ENCODE measurements at places on chromosomes 11 and 22.

GRCh38 chr22:29208502-29208862 lies 2.8 kb downstream of the EMID1 start:
- no peak for DNase-seq

- DNase-seq: no peak
Observed at GRCh38 chr22:46681010-46681409, 57.0 kb downstream of the CERK start.

DNA sequence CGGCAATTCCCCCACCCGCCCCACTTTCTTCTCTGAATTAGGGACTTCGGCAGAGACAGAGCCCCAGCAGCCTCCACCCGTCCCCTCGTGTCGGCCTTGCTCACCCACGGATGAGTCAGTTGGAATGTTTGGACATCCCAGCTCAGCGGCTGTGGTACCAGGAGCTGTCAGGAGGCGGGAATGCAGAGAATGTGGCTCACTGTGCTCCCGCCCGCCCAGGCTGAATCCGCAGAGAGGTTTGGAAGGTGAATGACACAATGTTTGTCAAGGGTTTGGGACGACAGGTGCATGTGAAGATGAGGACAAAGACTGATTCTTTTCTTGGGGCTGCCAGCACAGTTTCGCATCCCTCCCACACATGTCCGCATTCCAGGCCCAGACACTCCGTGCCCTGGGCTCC lies 39.6 kb downstream of the LIF start:
- peak; percentile 95 for DNase-seq

DNA sequence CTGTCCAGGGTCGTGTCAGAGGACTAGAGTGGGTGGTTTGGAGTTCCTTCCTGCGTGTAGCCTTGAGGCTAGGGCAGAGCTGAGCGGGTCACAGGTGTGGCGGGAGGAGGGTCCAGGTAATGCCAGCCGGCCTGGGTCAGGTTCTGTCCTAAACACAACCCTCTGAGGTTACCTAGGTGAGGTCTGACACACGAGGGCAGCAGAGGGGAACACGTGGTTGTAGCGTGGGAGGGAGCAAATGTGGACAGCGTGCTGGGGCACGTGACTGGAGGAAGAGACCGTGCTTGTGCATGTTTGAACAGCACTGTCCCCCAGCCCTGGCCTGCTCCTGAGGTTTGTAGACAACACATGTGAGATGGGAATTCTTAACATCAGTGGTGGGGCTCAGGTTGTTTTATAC lies 13.1 kb downstream of the MOV10L1 start:
- no peak for DNase-seq

DNA sequence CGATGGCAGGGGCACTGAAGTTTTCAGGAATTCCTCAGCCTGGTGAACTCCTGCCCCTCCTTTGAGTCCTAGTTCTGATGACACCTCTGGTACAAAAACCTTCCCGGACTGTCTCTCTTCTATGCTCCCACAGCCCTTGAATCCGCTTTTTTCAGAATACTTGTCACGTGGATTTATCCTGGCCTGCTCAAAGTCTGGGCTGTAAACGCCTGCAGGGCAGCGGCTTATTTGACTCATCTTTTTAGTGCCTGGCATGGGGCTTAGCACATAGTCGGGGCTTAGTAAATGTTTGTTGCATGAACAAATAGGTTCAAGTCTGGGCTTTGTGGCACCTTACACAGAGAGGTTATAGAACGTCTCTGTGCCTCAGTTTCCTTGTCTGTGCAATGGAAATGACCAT lies 13.4 kb upstream of the KCNJ11 start:
- DNase-seq: no peak

- no peak for DNase-seq
Observed at GRCh38 chr11:15139096-15139770, 24.5 kb downstream of the INSC start.

GRCh38 chr22:17199003-17199731 lies 20.1 kb downstream of the ADA2 start:
- peak; percentile 42 for DNase-seq

- no peak for DNase-seq
Observed at GRCh38 chr11:14248580-14248981, 110.4 kb downstream of the RRAS2 start.

DNA sequence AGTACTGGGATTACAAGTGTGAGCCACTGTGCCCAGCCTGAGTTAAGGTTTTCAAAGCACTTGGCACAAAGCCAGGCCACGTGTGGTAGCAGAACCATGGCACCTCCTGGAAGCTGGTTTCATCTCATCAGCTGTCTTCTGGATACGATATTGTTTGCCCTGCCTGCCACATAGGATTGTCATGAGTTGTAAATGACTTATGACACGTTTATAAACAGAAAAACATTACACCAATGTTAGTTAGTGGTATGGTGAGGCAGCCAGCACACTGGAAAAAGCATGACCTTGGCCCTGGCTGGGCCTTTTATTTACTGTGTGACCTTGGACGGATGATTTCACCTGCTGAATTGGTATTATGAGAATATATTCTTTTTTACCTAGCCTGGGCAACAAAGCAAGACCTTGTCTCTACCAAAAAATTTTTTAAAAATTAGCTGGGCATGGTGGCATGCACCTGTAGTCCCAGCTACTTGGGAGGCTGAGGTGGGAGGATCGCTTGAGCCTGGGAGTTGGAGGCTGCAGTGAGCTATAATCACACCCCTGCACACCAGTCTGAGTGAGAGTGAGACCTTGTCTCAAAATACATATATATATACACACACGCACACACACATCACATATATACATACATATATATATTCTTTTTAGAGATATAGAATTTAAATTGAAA lies 24.0 kb upstream of the MYH9 start:
- DNase-seq: peak; percentile 31

DNA sequence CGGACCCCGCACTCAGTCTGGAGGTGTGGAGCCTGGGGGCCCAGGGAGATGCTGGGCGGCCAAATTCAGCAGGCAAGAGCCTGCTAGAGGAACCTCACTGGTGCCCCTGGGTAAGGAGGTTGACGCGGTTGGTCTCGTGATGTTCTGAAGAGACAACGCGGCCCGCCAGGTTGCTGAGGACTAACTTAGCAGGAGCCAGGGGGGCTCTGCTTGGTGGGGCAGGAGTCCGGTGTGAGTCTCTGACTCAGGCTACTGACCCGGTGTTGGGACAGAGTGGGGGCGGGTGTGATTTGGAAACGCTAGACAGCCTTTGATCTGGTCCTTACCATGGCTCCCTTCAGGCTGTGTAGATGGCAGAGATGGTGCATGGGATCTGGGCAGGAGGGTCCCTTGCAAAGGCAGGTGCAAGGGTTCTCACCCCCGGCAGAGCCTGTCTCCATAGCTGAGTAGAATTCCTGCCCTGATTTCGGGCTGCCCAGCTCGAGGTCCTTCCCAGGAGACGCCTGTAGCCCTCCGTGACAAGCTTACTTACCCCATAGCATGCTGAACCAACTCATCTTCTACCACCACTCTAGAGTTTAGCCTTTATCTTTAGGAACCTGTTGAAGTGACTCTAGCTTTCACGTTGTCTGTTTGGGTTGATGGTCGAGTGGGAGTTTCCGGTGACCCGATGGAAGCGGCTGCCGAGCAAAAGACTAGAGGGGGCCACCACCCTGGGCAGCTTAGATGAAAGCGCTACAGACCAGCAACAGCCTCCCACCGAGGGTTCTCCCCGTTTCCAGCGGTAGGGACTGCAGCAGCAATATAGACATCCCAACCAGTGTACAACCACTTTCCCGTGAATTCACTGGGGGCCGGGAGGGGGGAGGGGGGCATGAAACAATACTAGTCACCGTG lies 38.4 kb downstream of the KCNC1 start:
- DNase-seq: no peak

GRCh38 chr11:122273476-122274191 lies 157.6 kb upstream of the BLID start:
- no peak for DNase-seq

- DNase-seq: no peak
Observed at GRCh38 chr22:26576026-26576680, 13.8 kb downstream of the TPST2 start.

DNA sequence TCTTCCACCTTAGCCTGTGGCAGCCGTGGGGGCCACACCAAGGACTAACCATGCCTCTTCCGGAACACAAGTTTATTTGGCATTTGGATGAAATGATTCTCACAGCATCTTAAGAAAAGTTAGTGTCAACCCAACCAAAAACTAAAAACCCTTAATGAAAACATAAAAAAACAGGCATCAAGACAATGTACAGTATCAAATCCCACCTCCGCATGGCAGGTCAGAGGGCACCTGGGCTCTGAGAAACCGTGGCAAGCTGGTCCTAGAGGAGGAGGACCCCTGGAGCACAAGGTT lies 86.0 kb downstream of the DGCR2 start:
- no peak for DNase-seq

GRCh38 chr22:45459235-45459634 lies 43.4 kb upstream of the FBLN1 start:
- DNase-seq: no peak

- peak; percentile 94 for DNase-seq
Observed at GRCh38 chr11:10659339-10660216, 34.0 kb downstream of the IRAG1 start.

DNA sequence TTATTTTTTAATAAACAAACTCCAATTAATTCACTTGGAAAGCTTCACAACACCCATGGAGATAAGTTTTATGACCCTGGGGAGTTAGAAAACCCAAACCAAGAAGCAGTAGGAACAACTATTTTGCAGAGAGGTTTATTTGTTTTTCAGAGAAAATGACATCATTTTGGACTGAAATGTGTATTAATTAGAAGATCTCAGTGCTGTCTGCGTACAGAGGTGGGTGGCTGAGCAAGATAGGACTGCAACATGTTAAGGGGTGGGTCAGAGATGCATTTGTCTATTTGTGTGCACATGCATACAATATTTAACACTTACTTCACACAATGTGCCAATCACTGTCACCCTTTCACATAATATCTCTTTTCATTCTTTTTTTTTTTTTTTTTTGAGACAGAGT lies 1.1 kb downstream of the SCGB1A1 start:
- no peak for DNase-seq

DNA sequence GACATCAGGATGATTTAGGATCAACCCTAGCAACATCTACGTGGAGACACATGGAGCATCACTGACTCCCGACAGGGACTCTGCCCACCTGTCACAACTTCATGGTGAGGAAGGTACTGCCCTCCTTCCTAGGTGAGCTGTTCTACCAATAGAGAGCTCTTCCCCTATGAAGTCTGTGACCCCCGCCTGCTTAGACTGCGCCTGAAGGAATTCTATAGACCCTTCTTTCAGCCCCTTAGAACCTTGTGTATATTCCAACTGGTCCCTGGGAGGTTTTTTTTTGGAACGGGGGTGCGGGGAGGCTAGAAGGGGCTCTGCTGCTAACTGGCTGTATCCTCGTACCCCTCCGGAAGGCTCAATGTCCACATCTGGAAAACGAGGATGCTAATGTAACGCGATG lies 566 bp downstream of the INTS4 start:
- DNase-seq: no peak

DNA sequence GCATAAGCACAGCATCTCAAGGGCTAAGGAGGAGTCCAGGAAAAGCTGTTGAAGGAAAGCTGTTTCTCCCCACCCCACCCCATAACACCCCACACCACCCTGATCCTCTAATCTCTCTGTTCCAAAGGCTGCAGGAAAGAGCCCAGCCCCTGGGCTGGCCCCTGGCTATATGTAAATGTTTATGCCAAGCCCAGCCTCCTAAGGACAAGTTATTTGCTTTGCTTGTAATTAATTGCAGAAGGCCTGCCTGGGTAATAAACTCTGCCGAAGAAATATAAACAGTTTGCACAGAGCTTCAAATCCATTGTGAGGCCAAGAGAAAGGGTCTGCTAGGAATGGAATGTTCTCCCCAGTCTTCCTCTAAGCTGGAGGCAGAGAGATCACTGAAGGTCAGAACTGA lies 21.2 kb downstream of the ARRB1 start:
- DNase-seq: no peak

GRCh38 chr11:115700981-115701875 lies 197.0 kb upstream of the CADM1 start:
- DNase-seq: no peak

DNA sequence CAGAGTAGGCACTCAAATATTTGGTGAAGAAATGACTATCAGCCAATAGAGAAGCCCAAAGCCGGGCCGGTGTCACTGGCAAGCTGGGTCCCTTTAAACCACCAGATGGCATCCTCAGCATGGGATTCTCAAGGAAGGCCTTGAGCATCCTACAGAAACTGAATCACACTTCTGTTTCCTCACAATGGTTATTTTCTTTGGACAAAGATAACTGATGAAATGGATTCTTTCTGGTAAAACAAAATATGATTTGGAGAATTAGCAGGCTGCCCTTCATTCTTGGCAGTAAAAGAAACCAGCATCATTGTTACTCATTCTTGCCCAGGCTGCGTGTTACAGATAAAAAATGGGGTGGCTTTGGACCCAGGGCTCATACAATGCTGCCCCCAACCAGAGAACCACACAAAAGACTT lies 30.3 kb upstream of the ASPHD2 start:
- DNase-seq: peak; percentile 57

- DNase-seq: no peak
Observed at GRCh38 chr11:122517403-122518379, 137.8 kb upstream of the UBASH3B start.

DNA sequence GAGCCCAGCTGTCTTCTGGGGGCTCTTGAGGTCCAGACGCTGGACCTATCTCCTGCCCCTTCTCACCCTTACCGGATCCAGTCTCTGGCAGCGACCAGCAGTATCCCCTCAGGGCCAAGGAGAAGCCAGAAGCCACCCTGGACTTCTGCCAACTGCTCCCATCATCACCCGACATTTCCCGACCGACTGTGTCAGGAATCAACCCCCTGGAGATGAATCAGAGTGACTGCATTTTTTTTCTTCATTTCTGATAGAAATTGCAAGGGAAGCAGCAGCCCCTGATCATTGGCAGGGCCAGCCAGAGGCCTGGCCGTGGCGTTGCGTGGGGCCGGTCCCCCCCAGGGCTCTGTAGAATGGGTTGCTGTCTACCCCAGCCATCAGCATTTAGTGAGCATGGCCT lies 5.2 kb upstream of the LIF start:
- peak; percentile 78 for DNase-seq

DNA sequence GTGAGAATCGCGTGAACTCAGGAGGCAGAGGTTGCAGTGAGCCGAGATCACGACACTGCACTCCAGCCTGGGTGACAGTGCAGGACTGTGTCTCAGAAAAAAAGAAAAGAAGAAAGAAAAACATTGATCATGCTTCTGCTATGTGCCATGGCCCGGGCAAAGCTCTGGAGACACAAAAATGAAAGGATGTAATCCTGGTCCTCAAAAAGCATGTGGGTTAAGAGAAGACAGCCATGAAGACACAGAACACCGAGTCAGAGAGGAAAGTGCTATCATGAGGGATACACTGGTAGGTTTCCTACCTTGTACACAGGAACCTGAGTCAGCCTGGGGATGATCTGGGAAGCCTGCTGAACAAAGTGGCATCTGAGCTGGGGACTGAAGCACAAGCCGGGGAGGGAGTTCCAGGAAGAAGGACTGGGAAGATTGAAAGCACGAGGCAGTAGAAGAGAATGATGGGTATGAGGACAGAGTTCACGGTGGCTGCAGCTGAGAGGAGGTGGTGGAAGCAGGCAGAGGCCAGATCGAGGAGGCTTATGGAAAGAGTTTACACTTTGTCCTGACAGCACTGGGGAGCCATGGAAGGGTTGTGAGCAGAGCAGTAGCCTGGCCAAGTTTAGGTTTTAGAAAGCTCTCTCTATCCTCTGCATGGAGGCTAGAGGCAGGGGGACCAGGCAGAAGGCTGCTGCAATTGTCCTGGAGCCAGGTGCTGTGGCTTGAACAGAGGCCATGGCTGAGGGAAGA lies 9.9 kb upstream of the MAFF start:
- DNase-seq: no peak

GRCh38 chr22:28810821-28811491 lies 10.6 kb upstream of the XBP1 start:
- DNase-seq: no peak

Data from renal cortical epithelial cell (primary cell).